ENCODE measurements at places on chromosomes 1 and 21. TPM values are rescaled to one million over a fixed set of nuclear protein-coding genes. Genes with fewer than 3 reads are reported as not detected.

PGLYRP3 gene
- not detected for total RNA-seq

PADI4 gene
- total RNA-seq: 7.7 TPM

CEP104 gene
- total RNA-seq: 47.7 TPM

BECN2 gene
- total RNA-seq: 0.37 TPM

MAP3K21 gene
- total RNA-seq: 18.3 TPM

SERBP1 gene
- 339 TPM for total RNA-seq

GRCh38 chr1:242243472-242243871 lies 244.6 kb upstream of the MAP1LC3C start:
- DNase-seq: no peak
- H3K4me1 ChIP-seq: no peaks in the 10 kb centered on the region
- H3K27me3 ChIP-seq: peaks cover 16% of the 10 kb centered on the region
- H3K27ac ChIP-seq: no peak overlapping the region

DNA sequence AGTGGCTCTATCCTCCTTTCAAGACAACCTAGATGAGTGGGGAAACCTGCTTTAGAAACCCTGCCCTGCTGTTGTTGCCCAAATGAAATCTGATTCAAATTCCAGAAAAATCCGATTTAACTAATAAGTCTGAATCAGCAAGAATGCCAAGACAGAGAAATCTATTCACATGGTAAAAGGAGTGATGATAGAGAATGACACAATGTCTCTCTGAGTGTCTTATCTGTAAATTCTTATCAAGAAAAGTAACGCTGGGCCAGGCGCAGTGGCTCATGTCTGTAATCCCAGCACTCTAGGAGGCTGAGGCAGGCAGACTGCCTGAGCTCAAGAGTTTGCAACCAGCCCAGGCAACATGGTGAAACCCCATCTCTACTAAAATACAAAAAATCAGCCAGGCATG lies 13.7 kb upstream of the GUCA2A start:
- H3K4me1 ChIP-seq: peaks cover 17% of the 10 kb centered on the region
- DNase-seq: no peak
- H3K27ac ChIP-seq: no peak overlapping the region
- peaks cover 4% of the 10 kb centered on the region for H3K36me3 ChIP-seq

GRCh38 chr1:76615253-76616035 lies 251.8 kb upstream of the ST6GALNAC5 start:
- H3K27me3 ChIP-seq: no peaks in the 10 kb centered on the region
- H3K4me1 ChIP-seq: no peaks in the 10 kb centered on the region
- H3K27ac ChIP-seq: no peak overlapping the region
- no peak overlapping the region for H3K4me3 ChIP-seq
- H3K36me3 ChIP-seq: no peaks in the 10 kb centered on the region

GRCh38 chr1:19582318-19582717 lies 61.8 kb upstream of the NBL1 start:
- H3K4me3 ChIP-seq: no peak overlapping the region
- DNase-seq: no peak
- H3K36me3 ChIP-seq: no peaks in the 10 kb centered on the region
- no peak overlapping the region for H3K27ac ChIP-seq
- no peaks in the 10 kb centered on the region for H3K27me3 ChIP-seq
- H3K4me1 ChIP-seq: no peaks in the 10 kb centered on the region

- no peak overlapping the region for H3K27ac ChIP-seq
- no peak overlapping the region for H3K4me3 ChIP-seq
- DNase-seq: no peak
- H3K4me1 ChIP-seq: no peaks in the 10 kb centered on the region
- no peaks in the 10 kb centered on the region for H3K27me3 ChIP-seq
Observed at GRCh38 chr1:101697072-101697471, 299.7 kb downstream of the OLFM3 start.

All from PC-9 (cell line).